ENCODE measurements at places on chromosomes 4 and X. TPM values are rescaled to one million over a fixed set of nuclear protein-coding genes. Genes with fewer than 3 reads are reported as not detected.

GPRIN3 gene
- 7.6 TPM for polyA plus RNA-seq

- DNase-seq: no peak
Observed at GRCh38 chrX:136754651-136755050, 26.1 kb downstream of the ARHGEF6 start.

DNA sequence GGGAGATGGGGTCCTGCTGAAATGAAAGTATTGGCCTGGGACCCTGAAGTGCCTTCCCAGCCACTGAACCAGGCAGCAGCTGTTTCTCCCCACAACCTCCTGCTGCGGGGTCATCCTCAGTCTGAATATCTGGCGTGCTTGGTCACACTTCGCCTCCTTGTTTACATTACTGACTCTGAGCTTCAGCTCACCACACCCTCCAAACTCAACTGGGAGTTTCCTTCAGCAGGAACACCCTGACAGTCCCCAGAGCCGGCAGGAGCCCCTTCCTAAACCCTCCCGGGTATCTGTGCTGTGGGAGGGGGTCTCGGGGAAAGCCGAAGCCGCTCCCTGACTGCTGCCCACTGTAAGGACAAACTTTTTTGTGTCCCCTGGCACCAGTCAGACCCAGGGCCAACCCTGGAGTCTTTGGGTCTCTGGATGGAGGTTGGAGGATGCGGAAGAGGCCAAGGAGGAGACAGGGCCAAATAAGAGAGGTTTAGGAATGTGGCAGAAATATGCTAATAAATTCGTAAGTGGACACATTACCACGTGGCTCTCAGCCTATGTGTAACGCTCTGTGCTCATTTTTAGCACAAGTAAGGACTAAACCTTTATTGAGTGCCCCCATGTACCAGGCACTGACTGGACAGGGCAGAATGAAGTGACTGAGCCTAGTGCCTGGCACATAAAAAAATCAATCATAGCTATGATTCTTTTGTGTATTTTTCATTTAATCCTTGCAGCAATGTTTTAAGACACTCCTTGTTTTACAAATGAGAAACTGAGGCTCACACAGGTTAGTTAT lies 20.7 kb downstream of the FHDC1 start:
- no peak for DNase-seq

DNA sequence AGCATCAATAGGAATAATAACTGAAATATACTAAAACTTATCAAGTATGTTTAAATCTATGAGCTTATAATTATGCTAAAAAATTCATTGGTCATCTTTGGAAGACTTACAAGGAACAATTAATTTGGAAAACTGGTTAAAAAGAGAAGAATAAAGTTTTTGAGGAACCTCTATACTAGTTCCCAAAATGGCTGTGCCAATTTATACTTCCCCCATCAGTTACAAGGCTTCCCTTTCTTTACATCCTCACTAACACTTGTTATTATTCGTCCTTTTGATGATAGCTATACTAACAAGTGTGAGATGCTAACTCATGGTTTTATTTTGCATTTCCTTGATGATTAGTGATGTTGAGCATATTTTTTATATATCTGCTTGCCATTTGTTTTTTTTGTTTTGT lies 17.1 kb downstream of the OGT start:
- no peak for DNase-seq

DNA sequence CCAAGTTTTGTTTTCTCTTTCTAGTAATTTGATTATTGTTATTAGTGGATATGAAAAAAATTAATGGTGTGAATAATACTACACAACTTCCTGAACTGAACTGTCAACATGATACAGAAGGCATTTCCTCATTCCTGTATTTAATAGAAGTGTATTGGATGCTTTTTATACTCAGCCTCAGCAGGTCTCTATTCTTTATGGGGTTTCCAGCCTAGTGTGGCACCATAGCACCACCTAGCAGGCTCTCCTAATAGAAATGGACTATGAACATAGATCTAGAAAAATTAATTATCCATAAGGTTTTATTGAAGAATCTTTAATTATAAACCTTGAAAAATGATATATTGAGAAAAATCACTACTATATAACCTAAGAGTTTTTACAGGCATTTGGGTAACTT lies 52.4 kb downstream of the GLRB start:
- DNase-seq: no peak

DNA sequence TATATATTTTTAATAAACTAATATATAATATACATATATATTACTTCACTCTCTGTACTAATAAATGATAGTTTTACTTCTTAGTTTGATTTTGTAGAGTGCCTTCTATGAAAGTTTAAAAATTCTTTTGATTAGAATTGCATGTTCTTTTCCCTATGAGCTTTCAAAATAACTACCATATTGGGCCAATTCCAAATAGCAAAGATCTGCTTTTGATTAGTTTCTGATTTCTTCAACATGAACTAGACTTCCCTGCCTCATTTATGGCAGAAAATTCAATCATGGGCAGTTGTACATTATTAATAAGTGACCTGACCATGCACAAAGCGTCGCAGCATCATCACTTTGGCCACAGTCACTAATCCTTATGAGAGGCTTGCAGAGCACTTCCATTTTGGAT lies 48.9 kb upstream of the TEX13A start:
- DNase-seq: no peak

DNA sequence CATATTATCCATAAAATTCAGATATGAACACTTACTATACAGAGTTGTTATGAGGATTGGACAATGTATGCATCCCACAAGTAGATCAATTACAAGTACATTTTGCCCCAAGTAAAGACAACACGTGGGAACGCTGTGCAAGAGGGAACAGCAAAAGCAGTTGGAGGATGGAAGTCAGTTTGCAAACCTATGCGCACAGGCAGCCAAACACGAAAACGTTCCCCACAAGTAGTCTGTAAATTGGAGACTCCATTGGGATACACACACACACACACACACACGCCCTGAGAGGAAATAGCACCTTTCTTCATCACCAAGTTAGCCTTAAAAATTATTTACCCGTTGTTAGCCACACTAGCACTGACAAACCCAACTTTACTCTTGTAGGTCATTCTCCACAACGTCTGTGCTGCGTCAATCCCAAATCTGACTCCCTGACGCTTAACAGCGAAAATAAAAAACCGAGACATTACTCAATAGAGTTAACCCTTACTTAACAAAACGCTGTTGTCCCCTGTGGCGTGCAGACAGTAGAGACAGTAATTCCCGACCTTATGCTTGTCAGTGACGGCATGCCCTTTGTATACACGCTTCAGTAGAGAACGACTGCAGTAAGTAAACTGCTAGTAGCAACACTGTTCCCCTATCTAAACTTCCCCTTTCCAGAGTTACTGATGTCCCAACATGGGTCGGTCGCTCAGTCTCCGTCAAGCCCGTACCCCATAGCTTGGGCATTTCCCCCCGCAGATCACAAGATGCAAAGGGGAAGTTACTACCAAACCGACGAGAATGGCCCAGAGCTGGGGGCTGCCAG lies 730 bp downstream of the MANBA start:
- peak; percentile 48 for DNase-seq

DNA sequence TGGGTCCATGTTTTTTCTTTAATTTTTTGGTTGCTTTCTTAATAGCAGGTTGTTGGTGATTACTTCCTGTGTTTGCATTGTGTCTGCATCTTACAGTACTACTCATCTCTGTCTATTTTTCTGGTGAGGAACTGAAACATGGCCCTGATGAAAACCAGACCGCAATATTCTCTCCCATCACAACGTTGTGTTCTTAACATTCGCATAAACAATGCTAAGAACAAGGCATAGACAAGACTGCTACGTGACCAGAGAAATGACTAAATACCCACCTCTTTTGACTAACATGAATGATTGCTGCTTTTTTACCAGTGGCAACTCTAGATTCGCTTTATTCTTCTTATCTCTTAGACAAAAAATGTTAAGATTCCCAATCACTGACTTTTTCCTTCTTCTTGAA lies 179.1 kb downstream of the GC start:
- no peak for DNase-seq

ARSJ gene
- 16.1 TPM for polyA plus RNA-seq

- no peak for DNase-seq
Observed at GRCh38 chrX:129523079-129523911, at the start of gene SMARCA1. Gene SMARCA1 (minus strand): TSS chrX:129523490. CDS start chrX:129523370, 120 bp downstream.

- no peak for DNase-seq
Observed at GRCh38 chr4:169183581-169183980, 87.2 kb downstream of the SH3RF1 start.

- DNase-seq: no peak
Observed at GRCh38 chr4:123096038-123096437, 173.6 kb upstream of the NUDT6 start.

- no peak for DNase-seq
Observed at GRCh38 chr4:16694884-16695276, 203.6 kb downstream of the LDB2 start.

GRCh38 chr4:38386654-38387188 lies 277.3 kb upstream of the KLF3 start:
- no peak for DNase-seq

- DNase-seq: no peak
Observed at GRCh38 chr4:54909961-54910360, 215.4 kb downstream of the KDR start.

DNA sequence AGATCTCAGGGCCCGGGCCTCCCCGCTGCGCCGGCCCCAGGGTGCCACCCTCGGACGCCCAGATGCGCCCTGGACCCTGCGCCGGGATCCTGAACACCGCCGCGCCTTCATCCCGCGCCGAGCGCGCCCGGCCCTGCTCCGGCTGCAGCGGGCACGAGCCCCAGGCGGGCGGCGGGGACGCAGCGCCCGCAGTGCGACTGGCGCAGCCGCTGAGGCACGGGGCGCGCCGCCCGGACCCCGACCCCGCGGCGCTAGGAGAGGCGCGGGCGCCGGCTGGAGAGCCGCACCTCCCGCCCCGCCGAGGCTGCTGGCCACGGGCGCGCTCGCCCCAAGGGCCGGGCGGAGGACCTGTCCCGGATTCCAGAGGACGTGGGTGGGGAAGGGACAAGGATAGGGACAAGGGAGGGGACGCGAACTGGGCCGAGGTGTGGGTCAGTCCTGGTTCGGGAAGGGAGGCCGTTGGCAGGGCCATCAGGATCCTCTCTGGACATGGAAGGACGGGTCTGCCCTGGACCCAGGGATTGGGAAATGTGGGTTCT lies 1.1 kb downstream of the ZFYVE28 start:
- DNase-seq: no peak

DNA sequence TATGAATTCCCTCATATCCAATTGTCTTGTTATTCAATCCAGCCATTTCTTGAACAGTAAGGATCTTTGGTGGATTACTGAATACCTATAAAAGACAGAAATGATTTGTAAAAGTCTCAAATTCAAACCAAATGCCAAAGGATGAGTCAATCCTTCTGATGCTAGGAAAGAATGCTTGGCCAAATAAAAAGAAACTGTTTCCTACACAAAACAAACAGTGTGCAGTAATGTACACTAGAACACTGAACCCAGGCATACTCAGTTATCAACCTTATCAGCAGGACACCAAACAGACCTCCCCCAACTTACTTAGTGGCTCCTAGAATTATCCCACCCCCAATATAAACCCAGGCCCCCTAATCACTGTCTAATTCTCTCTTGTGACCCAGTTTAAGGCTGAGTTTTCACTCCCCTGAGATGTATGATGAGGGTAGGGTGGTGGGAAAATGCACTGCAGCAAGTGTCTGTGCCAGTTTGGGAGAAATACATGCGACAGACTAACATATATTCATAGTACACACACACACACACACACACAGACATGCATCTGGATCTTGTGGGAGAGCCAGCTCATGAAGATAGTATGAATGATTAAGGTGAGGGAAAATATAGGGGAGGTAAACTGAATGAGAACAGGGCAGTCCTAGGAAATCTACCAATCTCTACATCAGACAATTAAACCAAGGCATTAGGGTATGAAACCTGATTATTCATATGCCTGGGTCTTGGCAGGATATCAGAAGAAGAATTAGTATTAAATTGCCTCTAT lies 35.0 kb downstream of the CLDN2 start:
- DNase-seq: no peak

- DNase-seq: no peak
Observed at GRCh38 chr4:71441186-71442169, 102.7 kb downstream of the SLC4A4 start.

FAM184B gene
- 0.42 TPM for polyA plus RNA-seq

GRCh38 chr4:19615086-19615689 lies 636.5 kb upstream of the SLIT2 start:
- DNase-seq: no peak

CCDC110 gene
- polyA plus RNA-seq: 1.9 TPM

- DNase-seq: no peak
Observed at GRCh38 chrX:17744896-17745523, 7.7 kb downstream of the SCML1 start.

GATA1 gene
- 0.74 TPM for polyA plus RNA-seq

PCYT1B gene
- 3.1 TPM for polyA plus RNA-seq
